ENCODE measurements at places on chromosomes 3 and 15.
A peak's percentile ranks its signal among the peaks of the same experiment; 100 is the strongest.

GRCh38 chr3:101270149-101270548, 50.2 kb downstream of the IMPG2 start:
- no peak for DNase-seq

- DNase-seq, result no peak
Measured at GRCh38 chr3:14481646-14482036, 58.5 kb downstream of the GRIP2 start.

- no peak for DNase-seq
Measured at GRCh38 chr3:60555686-60556354, 695.4 kb downstream of the FHIT start.

DNA sequence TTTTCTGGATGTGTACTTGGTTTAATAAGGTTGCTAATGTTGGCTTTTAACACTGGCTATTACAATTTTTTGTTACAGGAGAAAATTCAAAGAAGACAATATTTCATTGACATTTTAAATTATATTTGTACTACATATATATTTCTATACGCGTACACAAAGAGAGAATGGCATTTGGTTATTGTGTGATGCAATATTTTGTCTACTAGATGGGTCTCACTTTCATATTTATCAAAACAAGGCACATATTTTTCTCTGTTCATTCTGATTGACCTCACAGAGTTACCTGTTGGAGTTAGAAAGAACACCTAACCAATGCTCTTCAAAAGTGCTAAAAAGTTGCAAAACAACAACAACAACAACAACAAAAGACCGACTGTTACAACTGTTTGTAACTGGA, 50.2 kb upstream of the VGLL3 start:
- DNase-seq, result no peak

DNA sequence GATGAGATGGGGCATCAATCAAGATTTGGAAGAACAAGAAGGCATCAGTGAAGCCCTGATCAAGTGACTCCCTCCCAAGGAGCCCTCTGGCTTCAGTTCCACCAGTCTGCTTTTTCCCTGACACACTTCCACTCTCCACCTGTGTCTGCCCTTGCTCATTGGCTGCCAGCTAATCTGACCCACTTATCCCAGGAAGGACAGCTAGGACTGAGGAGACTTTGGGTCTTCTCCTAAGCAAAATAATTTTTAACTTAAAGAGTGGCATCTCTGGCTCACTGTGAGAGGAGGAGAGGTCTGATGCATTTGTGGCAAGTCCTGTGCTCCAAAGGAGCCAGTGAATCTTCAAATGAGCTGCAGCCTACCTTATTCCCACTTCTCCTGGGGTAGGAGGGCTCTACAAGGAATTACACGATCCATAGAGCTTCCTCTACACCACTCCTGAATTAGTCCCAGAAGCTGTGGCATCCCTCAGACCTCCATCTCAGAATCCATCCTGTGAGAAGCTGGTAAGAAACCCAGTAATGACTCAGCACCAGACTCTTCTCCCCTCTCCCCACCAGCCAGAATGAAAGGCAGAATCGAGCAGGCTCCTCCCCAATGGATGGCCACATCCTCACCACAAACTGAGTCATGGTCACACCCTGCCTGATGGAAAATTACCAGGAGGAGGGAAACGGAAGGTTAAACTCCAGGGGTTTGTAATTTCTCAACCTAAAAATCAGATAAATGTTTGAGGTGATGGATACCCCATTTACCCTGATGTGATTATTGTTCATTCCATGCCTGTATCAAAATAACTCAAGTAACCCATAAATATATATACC, 6.3 kb upstream of the PKM start:
- DNase-seq, result peak; percentile 92

DNA sequence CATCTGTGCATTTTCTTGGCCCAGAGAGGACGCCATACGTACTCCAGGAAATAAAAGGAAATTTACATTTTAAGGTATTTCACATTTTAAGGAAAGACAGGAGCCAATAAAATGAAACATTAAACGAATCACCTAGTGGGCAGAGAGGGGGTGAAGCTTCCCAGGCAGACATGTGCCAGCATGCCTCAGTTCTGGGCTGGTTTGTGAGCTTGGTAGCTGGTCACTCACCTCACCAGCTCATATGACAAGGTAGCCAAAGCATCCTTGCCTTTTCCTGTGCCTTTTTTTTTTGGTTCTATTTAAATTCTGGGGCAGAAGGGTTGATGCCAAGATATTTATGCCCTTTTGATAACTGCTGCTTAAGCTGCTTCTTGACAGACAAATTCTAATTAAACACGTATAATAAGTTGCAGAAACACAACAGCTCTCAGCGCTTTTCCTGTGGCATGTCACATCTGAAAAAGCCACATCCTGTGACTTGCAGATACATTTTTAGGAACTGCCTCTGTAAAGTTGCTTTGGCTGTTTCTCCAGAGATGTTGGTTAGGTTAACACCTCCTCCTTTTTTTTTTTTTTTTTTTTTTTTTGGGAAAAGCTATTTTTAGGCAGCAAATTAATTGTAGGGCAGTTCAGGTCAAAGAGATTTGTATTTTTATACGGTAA, 218.6 kb downstream of the PDCD6IP start:
- no peak for DNase-seq

DNA sequence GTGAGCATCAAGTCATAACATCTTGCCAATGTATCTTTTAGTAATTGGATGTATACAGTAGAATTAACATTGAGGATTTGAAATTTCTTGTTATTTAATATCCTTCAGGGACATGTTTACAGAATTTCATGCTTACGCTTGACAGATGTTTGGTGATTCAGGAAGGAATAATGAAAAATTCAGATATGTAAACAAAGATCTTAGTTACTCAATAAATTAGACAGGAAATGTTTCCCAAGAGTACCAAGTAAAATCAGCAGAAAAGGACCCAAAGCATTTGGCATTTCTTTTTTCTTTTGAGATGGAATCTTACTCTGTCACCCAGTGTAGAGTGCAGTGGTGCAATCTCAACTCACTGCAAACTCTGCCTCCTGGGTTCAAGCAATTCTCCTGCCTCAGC, 4.7 kb upstream of the COL6A5 start:
- no peak for DNase-seq

DNA sequence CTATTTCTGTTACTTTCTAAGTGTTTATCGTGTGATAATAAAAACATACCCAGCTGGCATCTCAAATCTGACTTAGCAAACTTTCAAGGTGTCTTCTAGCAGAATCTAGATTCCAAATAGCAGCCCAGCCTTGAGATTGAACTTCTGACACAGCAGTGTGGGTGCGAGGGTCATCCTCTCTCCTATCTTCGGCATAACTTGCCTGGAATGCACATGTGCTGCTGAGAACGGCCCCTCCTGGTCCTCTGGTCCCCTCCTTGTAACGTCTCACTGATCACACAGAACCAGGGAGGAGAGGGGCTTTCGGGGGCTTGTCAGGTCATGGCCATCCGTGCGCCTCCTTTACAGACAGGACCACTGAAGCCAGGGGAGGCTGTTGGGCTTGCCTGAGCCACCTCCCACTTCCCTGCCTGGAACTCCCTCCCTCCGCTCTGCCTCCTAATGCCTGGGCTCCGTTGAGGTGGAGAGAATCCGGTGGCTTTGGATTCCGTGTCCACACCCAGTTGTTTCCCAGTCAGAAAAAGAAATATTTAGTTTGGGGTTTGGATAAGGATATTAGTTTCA, 344.4 kb upstream of the C2CD4B start:
- no peak for DNase-seq

- DNase-seq, result no peak
Measured at GRCh38 chr15:56126409-56126808, 117.3 kb downstream of the RFX7 start.

GRCh38 chr3:8996681-8997121, 33.4 kb upstream of the RAD18 start:
- peak; percentile 23 for DNase-seq

DNA sequence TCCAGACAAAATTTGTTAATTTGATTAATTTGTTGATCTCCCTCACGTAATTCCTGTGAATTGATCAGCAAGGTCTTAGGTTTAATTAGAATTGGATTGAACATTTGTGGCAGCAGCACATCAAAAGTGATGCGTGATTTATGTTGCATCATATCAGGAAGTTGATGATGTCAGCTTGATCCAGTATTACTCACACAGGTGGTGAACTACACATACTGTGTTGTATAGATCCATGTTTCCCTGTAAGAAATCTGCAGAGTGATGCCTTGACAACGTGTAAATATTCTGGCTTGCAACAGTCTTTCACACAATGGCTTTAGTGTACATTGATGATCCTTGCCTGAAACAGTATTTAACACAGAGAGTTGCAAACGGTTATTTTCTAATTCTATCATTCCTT, 200.4 kb downstream of the ADAMTSL3 start:
- no peak for DNase-seq

DNA sequence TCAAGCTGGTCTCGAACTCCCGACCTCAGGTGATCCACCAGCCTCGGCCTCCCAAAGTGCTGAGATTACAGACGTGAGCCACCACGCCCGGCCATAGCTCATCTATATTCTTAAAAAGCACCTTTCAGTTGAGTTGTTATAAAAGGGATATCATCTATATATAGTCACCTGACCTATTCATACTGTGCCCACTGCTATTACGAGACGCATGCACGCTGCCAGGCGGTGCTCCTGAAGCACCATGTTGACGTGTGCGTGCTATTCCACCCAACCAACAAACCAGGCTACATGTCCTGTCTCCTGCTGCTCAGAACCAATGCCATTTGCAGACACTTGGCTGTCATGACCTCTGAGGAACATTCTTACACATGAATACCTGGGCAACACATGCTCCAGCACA, 17.6 kb downstream of the CYFIP1 start:
- DNase-seq, result no peak

GRCh38 chr3:165283328-165283727, 87.1 kb upstream of the SLITRK3 start:
- no peak for DNase-seq

DNA sequence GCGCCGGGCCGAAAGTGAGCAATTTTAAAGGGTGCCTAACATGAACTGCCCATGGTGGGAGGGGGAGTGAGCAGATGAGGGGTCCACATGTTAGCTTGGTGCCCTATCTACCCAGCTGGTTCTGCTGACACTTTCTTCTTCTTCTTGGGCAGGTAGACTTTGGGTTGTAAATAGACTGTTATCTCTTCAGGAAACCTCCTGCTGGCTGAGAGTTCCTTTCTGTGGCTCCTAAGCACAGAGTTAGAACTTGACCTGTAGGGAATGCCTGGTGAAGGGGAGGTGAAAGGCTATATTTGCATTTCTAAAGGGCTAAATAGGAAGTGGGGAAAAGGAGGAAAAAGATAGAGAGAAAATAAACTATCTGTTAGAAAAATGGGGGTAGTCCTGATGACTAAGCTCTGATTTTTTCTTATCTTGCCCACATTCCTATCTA, 521.4 kb upstream of the TGFBR2 start:
- no peak for DNase-seq

GRCh38 chr3:117722856-117723255, 1013.3 kb downstream of the TUSC7 start:
- DNase-seq, result no peak

DNA sequence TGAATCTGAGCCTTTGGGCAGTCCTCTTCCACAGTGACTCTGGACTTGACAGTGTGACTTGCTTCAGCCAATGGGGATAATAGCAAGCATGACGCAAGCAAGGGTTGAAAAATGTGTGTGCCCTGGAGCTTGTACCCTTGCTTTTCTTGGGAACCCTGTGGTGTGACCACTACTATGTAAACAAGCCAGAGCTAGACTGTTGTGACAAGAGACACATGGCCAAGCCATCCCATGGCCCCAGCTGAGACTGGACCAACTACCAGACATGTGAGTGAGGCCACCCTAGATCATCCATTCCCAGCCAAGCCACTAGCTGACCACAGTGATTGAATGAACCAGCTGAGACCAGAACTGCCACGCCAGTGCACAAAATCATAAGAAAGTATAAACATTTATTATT, 11.8 kb downstream of the MYO1E start:
- no peak for DNase-seq

GRCh38 chr3:66472313-66473134, 28.3 kb downstream of the LRIG1 start:
- no peak for DNase-seq

DNA sequence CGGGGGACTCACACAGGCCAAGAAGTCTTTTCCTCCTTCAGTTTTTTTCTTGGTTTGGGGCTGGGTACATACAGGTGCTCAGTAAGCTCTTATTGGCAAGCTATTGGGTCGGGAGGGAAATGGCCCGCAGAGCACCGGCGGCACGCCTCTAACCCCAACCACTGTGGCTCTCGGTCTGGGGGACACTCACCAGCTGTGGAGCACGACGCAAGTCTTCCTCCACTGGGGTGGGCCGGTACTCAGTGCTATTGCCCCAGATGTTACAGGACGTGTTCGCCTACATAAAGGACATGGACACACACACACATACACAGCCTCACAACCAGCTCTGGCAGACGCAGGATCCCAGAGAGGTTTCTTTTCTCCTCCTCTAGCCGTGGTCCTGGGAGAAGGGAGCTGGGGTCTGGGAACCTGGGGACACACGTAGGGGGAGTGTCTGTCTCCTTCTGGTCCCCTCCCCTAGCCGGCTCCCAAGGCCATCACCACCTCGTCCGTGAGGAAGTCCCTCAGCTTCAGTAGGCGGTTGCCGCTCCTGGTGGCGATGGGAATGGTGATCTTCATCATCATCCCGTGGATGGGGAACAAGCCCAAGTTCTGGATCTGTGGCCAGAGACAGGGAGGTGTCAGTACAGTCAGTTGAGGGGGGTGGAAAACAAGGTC, 33.4 kb downstream of the FEM1B start:
- no peak for DNase-seq

GRCh38 chr3:146065573-146066006, 95.4 kb downstream of the PLOD2 start:
- peak; percentile 51 for DNase-seq

- no peak for DNase-seq
Measured at GRCh38 chr3:108528459-108529252, 18.3 kb upstream of the MYH15 start.

DNA sequence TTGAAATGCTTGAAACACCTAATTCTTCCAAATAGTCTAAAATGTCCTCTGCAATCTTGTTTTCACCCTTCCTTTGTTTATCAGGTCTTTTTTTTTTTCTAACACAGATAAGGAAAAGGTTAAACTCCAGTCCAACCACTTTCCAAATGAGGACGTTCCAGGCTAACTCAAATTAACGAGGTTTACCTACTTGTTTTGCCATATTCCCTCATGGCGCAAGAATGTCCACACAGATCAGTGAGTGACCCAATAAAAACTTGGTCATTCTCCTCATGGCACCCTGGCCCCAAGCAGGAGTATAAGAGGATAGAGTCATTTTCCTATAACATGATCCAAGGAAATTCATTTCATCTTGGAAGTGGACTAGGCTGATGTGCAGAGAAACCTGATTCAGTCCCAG, 6.6 kb upstream of the LIPC start:
- DNase-seq, result no peak

DNA sequence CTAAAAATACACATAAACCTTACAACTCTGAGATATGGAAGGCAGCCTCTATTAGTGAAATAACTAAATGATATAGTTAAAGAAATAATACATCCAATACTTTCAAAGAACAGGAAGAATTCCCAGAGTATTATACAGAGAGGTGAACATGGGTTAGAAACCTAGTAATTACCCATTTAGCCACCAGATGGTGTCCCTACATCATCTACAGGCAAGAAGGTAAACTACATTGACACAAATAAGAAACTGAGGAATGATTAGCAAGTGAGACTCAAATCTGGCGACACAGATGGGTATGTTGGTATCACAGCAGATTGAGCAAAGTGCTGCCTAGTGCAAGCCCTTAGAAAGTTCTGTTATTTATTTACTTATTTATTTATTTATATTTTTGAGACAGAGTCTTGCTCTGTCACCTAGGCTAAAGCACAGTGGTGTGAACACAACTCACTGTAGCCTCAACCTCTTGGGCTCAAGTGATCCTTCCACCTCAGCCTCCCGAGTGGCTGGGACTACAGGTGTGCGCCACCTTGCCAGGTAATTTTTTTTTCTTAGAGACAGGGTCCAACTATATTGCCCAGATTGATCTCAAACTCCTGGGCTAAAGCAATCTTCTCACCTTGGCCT, 28.2 kb downstream of the NEK4 start:
- no peak for DNase-seq

Measured in AG09319 (cell line).